ENCODE measurements at places on chromosomes 2 and 18.

DNA sequence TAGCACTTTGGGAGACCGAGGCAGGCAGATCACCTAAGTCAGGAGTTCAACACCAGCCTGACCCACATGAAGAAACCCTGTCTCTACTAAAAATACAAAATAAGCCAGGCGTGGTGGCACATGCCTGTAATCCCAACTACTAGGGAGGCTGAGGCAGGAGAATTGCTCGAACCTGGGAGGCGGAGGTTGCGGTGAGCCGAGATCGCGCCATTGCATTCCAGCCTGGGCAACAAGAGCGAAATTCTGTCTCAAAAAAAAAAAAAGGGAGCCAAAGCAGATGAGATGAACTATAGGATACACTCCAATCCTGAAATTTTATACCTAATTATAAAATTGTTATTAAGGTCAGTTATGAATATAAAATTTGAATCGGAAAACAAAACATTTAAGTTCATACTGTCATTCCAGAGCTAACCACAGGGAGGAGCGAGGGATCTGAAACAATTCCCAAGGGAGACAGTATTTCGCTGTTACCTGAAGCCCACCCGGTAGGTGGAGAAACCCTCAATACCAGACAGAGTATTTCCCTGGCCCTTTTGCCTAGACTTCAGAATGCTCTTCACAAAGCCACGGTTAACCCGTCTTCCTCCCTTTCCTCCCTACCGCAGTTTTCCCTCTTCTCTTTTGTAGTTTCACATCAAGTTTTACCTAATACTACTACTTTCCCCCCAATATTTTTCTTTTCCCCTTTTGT is 1.4 kb downstream of the PPM1G start:
- DNase-seq, result no peak

DNA sequence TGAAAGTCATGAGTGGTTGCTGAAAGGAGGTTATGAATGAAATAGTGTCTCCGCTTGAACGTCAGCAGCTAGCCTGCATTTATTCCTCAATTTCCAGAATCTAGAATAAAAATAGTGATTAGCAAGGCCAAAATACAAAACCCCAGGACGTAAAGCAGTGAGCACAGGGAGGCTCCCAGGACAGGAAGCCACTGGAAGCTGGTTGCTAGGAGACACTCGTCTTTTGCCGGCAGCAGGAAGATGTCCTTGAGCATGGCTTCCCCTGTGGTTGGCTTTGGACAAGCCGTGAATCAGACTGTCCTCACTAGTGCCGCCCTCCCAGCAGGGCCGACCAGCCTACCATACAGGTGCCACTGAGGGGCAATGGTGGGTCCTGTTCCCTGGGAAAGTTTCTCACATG is 374.4 kb downstream of the MTX2 start:
- no peak for DNase-seq

- DNase-seq, result no peak
Observed at GRCh38 chr2:238159661-238160205, 963 bp downstream of the ERFE start.

GRCh38 chr2:100107906-100108647 is 34.3 kb downstream of the AFF3 start:
- no peak for DNase-seq
